Astrocyte (in vitro differentiated cells and primary cell): ENCODE measurements at places on chromosomes 12 and 14.

- no peak for DNase-seq
Observed at GRCh38 chr14:81625343-81625742, 91.7 kb upstream of the SEL1L start.

DNA sequence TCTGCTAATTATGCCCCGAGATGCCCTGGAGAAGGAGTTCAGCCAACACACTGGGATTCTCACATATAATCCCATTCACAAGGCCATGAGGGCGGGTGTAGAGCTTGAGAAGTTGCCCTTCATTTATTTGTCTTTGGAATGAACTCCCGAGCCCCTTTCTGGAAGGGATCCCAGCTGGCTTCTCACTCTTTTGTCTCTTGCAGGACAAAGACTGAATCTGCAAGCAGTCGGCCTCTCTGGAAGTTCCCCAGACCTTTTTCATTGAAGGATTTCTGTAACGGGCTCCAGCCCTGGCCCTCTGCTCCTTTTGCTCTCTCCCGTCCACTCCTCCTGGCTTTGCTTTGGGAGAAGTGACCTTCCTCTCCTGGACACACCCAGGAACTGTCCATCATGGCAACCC, 163.3 kb upstream of the SFSWAP start:
- no peak for DNase-seq

DNA sequence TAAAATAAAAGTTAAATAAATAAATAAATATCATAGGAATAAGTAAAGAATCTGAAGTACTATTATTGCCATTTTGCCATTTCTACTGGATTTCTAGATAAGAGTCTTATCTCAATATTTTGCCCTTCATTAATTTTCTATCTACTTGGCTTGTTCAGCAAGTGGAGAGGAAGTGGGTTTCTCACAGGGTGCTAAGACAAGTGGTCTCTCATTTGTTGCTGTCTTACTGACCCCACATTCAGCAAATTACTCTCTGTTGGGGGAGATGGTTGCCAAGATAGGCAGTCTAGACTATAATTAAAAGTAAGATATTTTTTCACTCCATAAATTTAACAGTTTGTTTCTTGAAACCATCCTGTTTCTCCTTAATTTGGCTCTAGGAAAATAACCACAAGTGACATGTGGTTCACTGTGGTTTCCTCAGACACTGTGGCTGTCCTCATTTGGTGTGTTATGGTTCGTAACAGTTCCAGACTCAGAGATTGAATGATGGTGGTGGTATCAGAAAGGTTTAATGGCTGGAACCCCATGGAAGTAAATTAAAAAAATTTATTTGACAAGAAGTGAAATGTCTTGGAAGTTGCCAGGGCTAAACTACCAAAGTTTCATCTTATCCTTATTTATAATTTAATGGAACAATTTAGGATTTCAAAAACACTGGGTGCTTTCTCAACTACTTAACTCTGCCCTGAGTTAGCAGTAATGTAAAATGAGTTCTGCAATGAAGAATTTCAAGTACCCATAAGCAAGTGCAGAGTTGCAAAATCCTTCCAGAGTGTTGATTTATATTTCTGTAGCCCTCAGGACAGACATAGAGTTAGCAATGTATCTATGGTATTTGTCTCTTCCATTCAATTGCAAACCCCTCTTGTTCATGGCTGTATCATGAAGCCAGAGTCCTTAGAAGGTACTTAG, 214.8 kb downstream of the MSRB3 start:
- DNase-seq, result peak; percentile 46

DNA sequence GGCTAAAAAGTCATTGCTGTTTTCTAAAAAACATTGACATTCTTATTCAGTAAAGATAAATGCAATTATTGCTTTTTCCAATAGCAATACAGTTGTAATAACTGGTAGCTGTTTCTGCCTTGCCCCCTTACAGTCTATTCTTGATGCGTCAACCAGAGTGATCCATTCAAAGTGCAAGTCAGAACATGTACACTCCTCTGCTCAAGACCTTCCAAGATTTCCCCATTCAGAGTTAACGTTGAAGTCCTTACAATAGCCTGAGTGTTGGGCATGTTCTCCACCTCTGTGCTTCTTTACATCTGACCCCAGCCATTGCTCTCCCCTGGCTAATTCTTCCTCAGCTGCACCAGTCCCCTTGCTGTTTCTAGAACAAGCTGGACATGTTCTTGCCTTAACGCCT, 24.3 kb downstream of the VRK1 start:
- DNase-seq, result peak; percentile 6

GRCh38 chr14:50714450-50715073, 46.5 kb upstream of the SAV1 start:
- DNase-seq, result peak; percentile 16

- no peak for DNase-seq
Observed at GRCh38 chr12:10901427-10901826, 7.9 kb downstream of the TAS2R13 start.

DNA sequence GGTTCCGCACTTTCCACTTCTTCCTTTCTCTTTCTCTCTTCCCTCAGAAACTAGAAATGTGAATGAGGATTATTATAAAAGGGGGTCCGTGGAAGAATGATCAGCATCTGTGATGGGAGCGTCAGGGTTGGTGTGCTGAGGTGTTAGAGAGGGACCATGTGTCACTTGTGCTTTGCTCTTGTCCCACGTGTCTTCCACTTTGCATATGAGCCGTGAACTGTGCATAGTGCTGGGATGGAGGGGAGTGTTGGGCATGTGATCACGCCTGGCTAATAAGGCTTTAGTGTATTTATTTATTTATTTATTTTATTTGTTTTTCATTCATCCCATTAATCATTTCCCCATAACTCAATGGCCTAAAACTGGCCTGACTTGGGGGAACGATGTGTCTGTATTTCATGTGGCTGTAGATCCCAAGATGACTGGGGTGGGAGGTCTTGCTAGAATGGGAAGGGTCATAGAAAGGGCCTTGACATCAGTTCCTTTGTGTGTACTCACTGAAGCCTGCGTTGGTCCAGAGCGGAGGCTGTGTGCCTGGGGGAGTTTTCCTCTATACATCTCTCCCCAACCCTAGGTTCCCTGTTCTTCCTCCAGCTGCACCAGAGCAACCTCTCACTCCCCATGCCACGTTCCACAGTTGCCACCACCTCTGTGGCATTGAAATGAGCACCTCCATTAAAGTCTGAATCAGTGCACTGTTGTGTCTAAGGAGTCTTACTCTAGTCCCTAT, 4.6 kb upstream of the ATN1 start:
- no peak for DNase-seq

GRCh38 chr12:54933376-54933775, 51.2 kb downstream of the TESPA1 start:
- peak; percentile 54 for DNase-seq

DNA sequence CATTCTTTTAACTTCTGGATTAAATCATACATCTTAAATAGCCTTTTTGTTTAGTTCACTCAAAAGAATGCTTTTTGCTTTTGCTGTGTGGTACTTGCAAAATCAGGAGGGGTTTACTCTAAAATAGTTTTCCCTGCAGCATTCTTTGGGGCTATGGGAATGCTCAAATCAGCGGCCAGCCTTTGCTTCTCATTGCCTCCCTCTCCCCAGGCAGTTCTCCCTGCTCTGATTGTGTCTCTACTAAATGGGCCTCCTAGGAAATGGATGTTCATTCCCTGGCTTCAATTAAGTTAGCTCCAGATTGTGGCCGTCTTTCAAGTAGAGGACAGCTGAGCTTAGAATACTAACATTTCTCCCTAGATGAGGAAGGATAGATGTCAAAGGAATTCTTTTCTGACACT, 4.4 kb downstream of the TULP3 start:
- DNase-seq, result no peak

DNA sequence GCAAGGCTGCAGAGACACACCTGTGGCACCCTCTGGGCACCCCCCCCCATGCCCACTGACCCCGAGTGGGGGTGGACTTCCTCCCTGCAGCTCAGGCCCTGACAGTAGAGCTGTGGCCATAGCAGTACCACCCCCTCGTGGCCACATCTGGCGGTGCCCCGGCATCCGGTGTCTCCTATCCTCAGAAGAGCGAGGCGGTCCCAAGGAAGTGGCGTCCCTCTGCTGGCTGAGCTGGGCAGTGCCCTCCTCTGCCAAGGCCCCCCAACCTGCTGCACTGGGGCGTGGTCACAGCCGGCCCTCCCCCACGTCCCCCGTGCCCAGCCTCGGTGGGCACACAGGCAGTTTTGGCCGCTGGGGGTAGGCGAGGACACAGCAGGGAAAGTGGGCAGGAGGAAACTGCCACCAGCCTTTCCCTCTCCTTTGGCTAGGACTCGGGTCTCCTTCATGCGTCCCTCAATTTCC, 6.0 kb upstream of the SLC6A12 start:
- peak; percentile 3 for DNase-seq
